Activated naive CD4-positive, alpha-beta T cell treated with anti-CD3 and anti-CD28 coated beads, Interleukin-2, amount 10 ng/mL, durations not matched to agents 7 days and 5 days (primary cell): ENCODE measurements at places on chromosomes 3 and 15.

DNA sequence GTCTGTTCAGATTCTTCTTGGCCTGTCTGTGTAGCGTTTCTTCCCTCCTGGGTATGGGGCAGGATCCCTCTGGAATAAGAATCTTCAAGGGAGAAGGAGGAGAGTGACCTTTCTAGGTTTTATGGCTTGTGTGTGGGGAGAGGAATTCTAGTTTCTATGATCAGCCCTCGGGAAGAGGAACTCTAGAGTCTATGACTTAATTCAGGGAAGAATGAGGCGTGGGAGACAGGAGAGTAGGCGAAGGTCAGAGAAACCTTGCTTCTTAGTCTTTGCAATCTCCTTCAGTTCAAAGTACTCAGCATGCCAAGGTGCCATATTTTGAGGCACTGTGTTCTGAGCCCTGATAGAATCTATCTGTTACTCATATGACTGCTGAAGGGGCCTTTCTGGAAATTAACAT lies 99.2 kb upstream of the C3orf80 start:
- no peak for DNase-seq

DNA sequence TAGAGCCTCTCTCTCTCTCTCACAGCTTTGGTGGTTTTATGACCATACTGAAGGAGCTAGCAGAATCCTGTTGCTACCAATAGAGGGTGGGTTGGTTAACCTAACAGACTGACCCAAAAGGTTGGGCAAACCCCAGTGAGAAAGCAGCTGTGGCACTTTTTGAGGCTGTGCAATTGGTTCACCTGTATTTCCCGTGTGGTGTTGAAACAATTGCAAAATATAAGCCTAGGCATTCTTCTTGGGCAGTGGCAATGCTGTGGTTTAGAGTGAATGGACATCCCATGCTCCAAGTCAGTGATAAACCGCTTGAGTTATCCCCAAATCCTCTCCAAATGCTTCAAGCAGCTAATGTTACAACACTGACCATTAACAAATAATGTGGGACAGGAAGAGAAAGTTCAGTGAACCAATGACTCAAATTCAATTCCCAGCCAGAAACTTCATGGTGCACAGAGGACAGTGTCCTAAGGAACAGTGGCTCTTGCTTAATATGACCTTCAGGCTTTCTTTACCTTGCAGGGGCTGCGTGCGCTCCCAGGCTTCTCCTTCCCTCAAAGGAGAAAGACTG lies 261.9 kb upstream of the ICE2 start:
- no peak for DNase-seq

GRCh38 chr3:197001972-197002700 lies 27.5 kb downstream of the MELTF start:
- peak; percentile 28 for DNase-seq

GRCh38 chr3:187236962-187237361 lies 39.7 kb downstream of the RTP1 start:
- no peak for DNase-seq

GRCh38 chr15:100114571-100114970 lies 227.2 kb downstream of the ADAMTS17 start:
- DNase-seq, result no peak

- no peak for DNase-seq
Observed at GRCh38 chr15:70461017-70461416, 302.3 kb downstream of the UACA start.

GRCh38 chr3:172036541-172037215 lies 2.7 kb upstream of the FNDC3B start:
- DNase-seq, result no peak

DNA sequence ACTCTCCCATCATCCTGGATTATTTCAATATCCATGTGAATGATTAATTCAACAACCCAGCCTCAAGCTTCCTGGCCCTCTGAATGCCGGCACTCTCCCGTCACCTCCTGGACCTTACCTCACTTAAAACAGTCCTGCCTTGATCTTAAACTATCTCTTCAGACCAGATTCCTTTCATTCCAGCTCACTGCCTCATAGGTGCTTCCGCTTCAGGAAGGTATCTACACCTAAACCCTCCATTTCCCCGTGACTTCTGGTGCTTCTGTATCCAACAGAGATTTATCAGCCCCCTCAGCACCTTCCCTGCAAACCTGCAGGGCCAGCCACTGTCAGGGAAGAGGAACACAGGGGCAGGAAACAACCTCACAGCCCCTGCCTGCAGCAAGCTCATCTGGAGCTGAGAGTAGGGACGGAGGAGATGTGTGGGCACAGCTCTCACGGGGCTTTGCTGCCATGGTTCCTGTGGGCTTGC lies 98.9 kb upstream of the TJP1 start:
- no peak for DNase-seq

- DNase-seq, result no peak
Observed at GRCh38 chr15:88015228-88015860, 241.2 kb downstream of the NTRK3 start.

GRCh38 chr3:8604006-8604405 lies 40.6 kb downstream of the SSUH2 start:
- DNase-seq, result no peak

DNA sequence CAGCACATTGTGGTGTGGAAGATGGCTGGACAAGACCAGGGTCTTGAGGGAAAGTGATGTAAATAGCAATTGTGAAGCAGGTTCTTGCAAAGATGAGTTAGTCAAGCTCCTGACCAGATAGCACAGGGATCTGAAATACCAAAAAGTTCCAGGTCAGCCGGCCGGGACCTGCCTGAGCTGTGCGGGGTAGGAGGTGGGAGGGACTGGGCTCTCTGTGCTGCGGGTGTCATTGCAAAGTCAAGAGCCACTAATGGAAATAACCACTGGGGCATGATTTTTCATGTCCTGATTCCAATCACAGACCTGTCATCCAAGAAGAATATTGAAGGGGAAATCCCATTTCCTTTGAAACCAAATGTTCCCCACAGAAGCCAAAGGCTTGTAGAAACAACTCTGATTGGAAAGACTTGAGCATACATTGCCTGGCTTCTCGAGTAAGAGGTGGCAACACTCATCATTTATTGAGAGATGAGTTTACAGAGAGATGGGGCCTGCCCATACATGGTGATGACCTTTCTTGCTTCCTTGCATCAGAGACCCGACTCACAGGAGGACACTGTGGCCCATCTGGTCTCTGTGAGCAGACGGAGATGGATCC lies 44.2 kb upstream of the KY start:
- DNase-seq, result no peak

- no peak for DNase-seq
Observed at GRCh38 chr3:128334766-128335165, 131.9 kb downstream of the DNAJB8 start.

GRCh38 chr15:98580572-98580971 lies 67.8 kb upstream of the IGF1R start:
- DNase-seq, result no peak

GRCh38 chr15:101651554-101652097 lies 555 bp downstream of the TM2D3 start:
- no peak for DNase-seq

DNA sequence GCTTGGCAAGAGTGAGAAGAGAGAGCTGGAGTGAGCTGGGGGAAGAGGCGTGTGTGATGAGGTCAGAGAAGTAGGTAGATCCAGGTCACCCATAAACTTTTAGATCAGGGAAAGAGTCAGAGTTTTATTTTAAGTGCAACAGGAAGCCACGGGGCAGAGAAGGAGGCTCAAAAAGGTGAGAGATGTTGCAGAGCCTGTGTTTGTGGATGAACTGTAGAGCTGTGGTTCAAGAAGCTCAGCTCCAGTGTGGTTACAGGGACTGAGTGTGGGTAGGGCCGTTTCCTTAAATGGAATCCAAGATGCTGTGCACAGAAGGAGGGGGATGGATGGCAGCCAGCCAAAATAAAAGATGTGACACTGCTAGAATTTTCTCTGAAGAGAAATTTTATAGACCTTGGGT lies 337.2 kb downstream of the SATB1 start:
- no peak for DNase-seq

DNA sequence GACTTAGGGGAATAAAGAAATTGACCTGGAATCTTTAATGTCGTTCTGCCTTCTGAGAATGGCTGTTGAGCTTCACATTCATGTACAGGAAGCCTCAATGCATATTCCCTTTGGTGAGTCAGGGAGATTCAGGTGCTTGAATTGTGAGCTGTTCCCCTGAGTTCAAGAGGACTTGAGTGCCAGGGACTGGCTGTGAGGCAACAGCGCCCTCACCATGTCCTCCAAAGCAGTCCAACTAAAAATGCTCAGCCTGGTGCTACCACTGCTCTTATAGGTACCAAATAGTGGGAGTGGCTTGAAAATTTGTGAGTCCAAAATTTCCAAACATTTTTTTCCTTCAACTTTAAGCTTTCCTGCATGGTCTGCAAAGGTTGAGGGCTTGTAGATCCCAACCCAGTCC lies 54.1 kb downstream of the LEO1 start:
- peak; percentile 33 for DNase-seq

GRCh38 chr3:56825567-56826438 lies 24.1 kb upstream of the ARHGEF3 start:
- DNase-seq, result no peak

DNA sequence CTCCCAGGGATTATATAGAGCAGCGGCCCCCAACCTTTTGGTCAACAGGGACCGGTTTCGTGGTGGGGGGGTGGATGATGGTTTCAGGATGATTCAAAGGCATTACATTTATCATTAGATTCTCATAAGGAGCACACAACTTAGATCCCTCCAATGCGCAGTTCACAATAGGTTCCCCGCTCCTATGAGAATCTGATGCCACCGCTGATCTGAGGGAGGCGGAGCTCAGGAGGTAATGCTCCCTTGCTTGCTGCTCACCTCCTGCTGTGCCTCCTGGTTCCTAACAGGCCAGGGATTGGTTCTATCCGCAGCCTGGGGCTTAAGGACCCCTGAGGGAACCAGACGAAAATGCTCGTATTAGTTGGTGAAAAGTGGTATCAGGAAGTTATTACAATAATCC lies 1.3 kb upstream of the HACD2 start:
- peak; percentile 54 for DNase-seq

DNA sequence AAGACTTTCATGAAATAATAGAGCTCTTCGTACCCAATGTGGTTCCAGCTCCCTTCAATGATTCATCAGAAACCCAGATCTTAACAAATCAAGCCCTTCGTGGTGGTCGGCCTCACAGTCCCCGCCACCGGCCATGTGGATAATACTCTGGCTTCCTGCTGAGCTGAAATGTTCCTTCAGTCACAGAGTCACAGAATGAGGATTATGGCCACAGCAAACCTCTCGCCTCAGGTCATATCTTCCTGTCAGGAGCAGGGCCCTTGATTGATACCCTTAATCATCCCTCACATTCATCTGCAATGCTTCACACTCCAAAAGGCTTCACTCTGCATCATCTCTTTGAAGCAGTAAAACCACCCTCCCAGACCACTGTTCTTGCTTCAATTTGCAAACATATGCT lies 452.6 kb downstream of the OCA2 start:
- no peak for DNase-seq
